CD4-positive, alpha-beta memory T cell (primary cell): ENCODE measurements at places on chromosomes 7 and 10.
A peak's percentile ranks its signal among the peaks of the same experiment; 100 is the strongest.

DNA sequence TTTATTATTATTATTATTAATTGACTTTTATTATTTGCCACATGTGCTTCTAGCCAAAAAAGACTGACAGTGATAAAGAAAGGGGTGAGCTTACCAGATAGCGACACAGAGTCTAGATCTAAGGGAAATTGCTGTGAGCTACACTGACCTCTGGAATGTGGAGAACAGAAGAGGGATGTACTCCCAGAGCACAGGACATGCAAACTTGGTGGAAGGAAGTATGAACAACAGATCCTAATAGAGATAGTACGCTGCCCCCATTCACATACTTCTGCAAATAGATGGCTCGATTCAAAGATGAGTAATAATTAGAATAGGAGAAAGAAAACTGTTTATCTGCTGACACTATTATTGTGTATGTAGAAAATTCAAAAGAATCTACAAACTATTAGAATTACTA lies 109.3 kb upstream of the HPS1 start:
- no peak for DNase-seq

- DNase-seq = no peak
Observed at GRCh38 chr7:134320201-134320600, 3.5 kb upstream of the SLC35B4 start.

GRCh38 chr7:140212100-140212881 lies 35.5 kb upstream of the KDM7A start:
- no peak for DNase-seq

GRCh38 chr7:45709168-45710042 lies 135.2 kb downstream of the ADCY1 start:
- no peak for DNase-seq

DNA sequence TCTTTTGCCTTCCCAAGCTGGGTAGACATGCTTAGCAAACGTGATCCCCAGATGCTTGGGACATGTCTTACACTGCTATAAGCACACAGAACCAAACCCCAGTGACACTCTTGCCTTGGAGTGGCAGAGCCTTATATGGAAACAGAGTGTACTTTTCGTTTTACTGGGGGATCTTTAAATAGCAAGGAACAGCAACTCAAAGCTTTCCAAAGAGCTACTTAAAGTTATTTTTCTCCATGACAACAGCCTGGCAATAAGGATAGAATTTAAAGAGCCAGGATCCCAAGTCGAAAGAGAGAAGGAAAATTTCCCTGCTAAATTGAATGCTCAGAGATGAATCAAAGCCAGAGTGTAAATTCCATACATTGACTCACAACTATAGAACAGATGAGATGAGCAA lies 67.8 kb downstream of the ZNF365 start:
- DNase-seq = no peak

GRCh38 chr7:139585042-139585441 lies 61.6 kb downstream of the CLEC2L start:
- DNase-seq = no peak

DNA sequence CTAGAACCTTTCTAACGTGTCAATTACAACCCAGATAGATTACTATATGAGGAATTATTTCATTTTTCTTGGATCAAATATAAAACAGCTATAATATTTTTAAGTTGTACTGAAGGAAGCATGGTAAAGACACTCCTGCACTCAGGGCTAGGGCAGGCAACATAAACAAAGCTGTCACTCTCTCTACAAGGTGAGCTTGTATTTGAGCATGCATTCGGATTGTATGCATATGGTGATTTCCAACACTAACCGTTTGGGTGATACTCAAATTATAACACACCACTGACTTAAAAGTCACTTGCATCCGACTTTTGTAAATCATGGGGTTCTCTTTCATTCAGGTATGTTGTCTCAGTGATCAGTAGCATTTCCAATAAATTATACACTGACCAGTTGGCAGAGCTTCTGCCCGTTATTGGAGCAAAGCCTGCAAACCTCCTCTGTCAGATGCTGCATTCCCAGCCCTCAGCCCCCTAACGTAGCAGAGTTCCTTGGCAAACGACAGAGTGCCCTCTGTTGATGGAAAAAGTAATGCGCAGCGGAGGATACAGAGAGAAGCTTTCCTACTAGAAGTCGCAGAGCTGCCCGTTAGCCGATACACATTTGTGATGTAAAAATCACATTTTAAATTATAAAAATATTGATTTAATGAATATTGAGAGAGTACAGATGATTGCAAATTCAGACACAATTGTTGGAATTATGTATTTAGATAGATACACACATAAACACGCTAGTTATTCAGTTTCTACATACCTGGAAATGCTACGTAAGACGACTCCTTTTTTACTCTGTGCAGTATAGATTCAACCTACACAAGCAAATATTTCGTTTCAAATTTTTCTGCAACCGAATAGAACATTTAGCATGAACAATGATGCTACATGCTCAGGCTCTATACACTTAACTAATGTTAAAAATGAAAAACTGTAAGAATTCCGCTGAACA lies 173.9 kb upstream of the SP4 start:
- peak; percentile 31 for DNase-seq

GRCh38 chr10:124472071-124472470 lies 10.4 kb downstream of the LHPP start:
- no peak for DNase-seq

DNA sequence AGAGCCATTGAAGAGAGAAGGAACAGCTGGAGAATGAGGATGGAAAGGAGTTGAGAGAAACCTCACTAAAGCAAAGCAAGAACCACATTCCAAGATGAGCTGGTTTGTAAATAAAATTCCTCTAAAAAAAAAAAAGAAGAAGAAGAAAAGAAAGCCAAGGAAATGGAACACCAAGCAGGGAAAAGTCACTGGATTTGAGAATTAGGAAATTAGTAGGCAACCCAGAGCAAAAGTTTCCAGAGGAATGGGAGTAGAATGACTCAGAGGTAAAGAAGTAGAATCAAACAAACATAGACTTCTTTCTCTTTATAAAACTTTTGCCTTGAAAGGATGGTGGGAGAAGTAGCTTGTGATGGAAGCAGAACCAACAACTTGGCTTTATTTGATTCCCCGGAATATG lies 3.9 kb downstream of the CH25H start:
- no peak for DNase-seq

DNA sequence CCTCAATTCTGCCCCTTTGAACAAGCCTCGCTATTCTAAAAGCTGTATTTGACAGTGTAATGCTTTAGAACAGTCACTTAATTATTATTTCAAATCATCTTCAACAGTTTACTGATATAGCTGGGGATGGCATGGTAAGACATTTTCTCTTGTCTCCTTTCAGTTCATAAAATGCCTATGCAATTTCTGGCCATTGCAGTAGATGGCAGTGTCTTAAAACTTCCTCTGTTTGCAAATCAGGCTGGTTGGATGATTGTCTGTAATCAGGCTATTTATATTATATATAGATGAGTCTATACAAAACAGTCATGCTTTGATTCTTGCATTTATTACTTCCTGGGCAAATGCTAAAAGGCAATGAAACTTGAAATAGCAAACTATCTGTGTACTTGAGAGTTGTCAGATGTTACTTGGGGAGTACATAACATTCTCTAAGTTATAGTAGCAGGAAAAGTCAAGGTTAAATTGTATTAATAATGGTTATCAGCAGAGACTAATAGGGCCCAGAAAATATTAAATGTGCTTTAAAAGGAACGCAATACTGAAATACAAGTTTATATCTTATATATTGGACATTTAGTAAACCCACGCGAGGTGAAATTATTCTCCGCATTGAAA lies 55.5 kb upstream of the LHFPL3 start:
- no peak for DNase-seq

GRCh38 chr7:52615021-52615695 lies 420.3 kb upstream of the POM121L12 start:
- no peak for DNase-seq

- DNase-seq = no peak
Observed at GRCh38 chr10:112666094-112666493, 219.1 kb downstream of the VTI1A start.

GRCh38 chr7:110448918-110449317 lies 642.0 kb upstream of the LRRN3 start:
- no peak for DNase-seq

- no peak for DNase-seq
Observed at GRCh38 chr10:27822301-27822700, 76.7 kb upstream of the MKX start.

DNA sequence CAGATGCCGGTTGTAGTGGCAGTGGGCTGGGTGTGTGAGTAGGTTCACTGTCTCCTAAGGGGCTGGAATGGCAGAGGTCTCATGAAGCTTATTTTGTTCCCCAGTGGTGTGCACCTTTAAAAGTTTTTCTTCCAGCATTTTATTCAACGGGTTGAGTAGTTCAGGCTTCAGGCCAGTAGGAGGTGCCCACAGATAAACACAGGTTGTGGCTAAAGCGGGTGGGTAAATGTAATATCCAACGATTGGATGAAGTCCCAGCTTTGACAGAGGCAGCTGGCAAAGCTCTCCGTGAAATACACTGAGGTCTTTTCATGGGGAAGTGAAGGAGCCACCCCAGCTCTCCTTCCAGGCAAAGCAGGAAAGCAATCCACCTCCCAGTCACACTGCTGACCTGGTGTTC lies 339.8 kb upstream of the LRRTM3 start:
- no peak for DNase-seq

DNA sequence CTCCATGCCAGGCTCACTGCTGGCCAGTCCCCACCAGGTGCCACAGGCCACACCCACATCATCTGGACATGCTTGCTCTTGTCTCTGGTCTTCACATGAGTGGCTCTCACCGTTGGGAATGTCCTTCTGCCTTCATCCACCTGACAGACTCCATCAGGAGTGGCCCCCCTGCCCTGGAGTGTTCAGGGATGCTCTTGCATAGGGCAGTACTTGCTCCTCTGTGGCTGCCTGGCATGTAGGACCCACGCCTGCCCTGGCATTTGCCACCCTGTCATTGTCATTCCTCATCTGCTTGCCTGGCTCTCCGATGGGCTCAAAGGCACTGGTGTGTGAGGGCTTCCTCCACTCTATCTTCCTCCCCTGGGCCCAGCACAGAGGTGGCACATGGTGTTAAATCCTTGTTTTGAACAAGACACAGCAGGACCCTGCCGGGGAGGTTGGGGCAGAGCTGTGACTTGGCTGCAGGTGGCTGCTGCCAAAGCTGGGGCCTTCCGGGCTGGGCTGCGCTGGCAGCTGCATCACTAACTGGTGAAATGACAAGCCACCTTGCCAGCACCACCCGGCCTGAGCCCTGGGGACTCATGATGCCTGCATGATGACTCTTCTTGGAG lies 1.8 kb downstream of the SH2D4B start:
- DNase-seq = no peak

DNA sequence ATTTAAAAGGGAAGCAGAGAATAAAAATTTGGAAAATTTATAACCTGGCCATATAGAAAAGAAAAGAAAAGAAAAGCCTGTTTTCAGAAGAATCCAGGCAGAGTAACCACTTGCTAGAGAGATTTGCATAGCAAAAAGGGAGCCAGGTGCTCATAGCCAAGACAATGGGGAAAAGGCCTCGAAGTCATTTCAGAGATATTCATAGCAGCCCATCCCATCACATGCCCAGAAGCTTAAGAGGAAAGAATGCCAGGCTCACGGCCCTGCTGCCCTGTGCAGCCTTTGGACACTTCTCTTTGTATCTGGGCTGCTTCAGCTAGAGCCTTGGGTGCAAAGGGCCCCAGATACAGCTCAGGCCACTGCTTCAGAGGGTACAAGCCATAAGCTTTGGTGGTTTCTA lies 159.8 kb downstream of the CCDC7 start:
- no peak for DNase-seq

DNA sequence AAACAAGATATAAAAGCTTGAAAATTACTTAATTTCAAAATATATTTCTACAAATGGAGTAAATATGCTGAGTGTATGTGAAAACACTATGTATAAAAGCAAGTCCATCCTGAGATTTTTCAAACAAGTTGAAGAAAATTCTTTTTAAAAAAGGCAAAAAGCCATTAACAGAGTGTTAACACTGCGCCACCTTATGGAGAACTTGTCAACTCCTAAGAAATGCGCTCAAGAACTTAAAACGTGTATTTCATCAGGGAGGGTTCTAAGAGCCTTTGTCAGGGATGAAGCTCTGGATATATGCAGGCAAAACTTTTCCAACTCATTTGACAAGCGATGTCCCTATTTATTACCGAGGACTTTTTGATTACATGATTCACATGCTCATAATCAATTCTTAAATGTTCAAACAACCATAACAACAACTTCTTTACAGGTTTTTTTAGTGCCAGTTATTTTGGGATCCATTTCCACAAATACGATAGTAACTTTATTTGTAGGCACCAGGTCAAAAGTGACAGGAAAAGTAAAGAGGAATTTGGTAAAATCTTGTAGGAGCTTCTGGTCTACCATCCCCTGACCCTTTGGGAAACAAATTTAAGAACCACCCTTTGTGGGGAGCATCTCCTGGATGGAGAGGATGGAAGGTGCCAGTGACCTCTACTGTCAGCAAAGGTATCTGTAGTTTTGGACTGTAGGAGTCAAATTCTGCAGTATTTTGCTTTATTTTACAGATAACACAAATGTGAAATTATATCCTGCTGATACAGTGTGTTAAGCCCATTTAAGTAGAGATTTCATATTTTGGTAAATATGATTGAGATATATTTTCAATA lies 23.2 kb downstream of the CALCR start:
- DNase-seq = no peak

GRCh38 chr10:55233505-55233904 lies 432.5 kb upstream of the PCDH15 start:
- DNase-seq = no peak

DNA sequence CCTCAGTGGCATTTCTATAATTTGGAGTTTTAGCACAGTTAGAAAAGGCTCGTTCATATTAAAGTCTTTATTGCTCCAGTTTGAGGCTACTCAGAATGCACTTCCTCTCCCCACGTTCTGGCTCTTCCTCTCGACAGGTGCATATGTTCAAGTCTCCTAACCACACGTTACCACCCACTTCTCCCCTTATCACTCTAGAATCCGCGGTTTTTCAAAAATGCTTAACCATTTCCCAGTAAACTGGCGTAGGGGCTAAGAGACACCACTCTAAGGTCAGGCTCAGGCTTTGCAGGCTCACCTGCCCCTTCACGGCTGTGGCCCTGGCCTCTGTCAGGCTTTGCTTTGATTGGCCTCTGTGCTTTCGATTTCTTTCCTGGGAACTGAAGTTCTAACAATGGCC lies 383.6 kb downstream of the GLRX3 start:
- no peak for DNase-seq

DNA sequence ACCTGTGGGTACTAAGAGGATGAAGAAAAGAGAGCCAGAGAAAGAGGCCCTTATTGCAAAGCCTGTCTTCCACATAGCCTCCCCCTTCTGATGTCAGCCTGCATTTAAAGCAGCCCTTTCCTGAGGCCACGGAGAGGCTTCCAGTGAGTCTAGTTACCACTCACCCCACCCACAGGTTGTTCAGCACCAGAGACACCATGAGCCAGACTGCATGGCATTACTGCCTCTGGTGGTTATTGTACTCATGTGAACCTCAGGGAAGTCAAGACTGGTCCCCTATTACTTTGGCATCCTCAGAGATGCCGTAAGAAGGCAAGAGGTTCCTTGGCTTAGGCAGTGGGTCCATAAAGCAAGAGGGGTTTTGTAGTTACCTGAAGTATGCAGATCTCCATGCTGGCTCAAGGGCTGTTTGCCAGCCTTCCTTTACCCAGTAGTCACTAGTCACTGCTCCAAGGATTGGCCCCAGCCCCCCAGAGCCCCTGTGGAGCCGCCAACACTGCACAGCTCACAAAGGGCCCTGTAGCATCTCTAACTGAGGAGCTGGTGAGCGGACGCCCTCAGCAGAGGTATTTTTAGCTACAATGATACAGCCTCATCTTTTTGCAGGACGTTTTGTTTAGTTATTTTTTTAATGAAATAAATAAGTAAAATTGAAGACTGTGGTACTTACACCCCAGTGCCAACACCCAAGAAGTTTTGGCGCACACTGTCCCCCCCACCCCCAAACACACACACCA lies 20.7 kb downstream of the LRRC4 start:
- no peak for DNase-seq

- no peak for DNase-seq
Observed at GRCh38 chr10:12733271-12733670, 268.2 kb downstream of the CCDC3 start.
